ENCODE measurements at places on chromosomes 5 and 9.

- no peak for DNase-seq
Measured at GRCh38 chr5:128254789-128255188, 171.2 kb downstream of the SLC12A2 start.

DNA sequence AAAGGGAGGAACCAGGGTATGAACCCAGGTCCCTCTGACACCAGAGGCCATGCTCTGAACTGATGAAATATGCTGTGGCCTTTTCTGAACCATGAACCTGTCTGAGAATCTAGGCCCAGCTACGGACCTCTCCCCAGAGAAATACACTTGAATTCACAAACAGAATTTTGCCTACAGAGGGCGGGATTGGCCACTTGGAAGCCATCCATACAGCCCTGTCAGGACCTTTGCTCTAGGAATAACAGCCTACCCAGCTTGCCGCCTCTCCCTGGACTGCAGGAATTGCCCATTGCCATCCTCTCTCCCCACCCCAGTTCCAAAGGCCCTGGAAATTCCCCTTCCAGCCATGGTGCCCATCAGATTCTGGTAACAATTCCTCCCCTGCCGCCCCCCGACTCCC lies 26.6 kb downstream of the MORN5 start:
- no peak for DNase-seq

GRCh38 chr5:51225789-51226742 lies 157.2 kb upstream of the ISL1 start:
- DNase-seq, result no peak

- DNase-seq, result no peak
Measured at GRCh38 chr9:81521892-81522291, 167.5 kb downstream of the TLE1 start.

- DNase-seq, result no peak
Measured at GRCh38 chr9:37990404-37991015, 78.5 kb downstream of the SHB start.

DNA sequence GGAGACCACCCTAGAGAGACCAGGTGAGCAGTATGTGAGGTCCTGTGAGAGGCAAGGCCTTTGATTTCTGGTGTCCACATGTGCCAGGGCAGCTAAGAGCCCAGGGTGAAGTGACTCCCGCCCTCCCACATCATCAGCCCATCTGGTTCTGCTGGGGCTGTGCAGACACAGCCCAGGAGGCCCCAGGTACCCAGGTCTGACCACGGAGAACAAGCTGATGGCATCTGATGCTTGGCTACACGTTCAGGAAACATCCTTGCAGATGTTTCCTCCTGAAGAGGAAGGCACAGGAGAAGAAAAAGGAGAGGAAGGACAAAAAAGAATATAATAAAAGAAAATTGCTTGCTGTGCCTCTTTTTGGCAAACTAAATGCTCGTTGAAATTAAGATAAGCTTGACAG lies 225.8 kb downstream of the PAX5 start:
- DNase-seq, result no peak

GRCh38 chr9:126980231-126980630 lies 65.6 kb downstream of the RALGPS1 start:
- DNase-seq, result no peak

- no peak for DNase-seq
Measured at GRCh38 chr5:43332401-43332800, 19.2 kb upstream of the HMGCS1 start.

- DNase-seq, result no peak
Measured at GRCh38 chr9:84858364-84858763, 188.8 kb downstream of the NTRK2 start.

- DNase-seq, result no peak
Measured at GRCh38 chr9:127078336-127078735, 44.1 kb downstream of the ANGPTL2 start.

- DNase-seq, result no peak
Measured at GRCh38 chr5:152170350-152170749, 234.7 kb downstream of the NMUR2 start.
